ENCODE measurements at places on chromosomes 7 and 10.

- DNase-seq = no peak
Measured at GRCh38 chr10:25912866-25913265, 21.2 kb upstream of the MYO3A start.

- DNase-seq = no peak
Measured at GRCh38 chr7:126541406-126541805, 711.3 kb downstream of the GRM8 start.

GRCh38 chr10:86556933-86557649 is 35.5 kb upstream of the WAPL start:
- DNase-seq = no peak

DNA sequence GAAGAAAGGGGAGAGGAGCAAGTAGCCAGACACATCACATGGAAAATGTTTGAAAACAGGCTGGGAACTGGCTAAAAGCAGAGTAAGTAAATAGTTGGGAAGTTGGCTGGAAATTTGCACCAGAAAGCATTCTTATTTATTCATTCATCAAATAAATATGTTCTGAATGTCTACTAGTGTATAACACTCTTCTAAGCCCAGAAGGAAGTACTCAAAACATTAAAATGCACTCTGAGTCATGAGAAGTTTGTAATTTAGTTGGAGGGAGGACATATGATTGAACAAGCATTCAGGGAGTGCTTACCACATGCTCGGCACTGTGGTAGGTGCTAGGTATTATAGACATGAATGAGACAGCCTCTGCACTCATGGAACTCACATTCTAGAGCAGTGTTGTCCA is 37.0 kb upstream of the CNNM1 start:
- no peak for DNase-seq

DNA sequence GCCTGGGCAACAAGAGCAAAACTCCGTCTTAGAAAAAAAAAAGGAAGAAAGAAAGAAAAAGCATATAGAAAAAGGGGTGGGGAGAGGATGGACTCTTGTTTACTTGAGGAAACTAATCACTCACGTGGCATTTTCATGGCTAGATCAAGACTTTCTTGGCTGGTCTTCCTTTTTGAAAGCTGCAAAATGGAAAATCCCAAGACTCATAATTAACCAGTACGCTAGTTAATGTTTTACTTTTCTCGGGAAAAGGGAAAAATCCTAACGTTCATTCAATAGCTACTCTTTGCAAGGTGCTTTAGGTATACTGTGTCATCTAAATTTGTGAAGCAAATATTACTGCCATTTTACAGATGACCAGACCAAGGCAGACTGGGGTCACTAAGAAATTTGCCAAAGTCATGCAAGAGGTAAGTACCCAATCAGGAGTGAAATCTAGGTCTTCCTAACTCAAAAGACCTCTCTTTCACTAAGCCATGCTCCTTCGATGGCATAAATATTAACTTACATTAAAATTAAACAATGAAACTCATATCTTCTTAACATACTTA is 24.4 kb downstream of the NAPEPLD start:
- no peak for DNase-seq

GRCh38 chr7:99748846-99749579 is 14.0 kb upstream of the CYP3A7 start:
- DNase-seq = no peak

DNA sequence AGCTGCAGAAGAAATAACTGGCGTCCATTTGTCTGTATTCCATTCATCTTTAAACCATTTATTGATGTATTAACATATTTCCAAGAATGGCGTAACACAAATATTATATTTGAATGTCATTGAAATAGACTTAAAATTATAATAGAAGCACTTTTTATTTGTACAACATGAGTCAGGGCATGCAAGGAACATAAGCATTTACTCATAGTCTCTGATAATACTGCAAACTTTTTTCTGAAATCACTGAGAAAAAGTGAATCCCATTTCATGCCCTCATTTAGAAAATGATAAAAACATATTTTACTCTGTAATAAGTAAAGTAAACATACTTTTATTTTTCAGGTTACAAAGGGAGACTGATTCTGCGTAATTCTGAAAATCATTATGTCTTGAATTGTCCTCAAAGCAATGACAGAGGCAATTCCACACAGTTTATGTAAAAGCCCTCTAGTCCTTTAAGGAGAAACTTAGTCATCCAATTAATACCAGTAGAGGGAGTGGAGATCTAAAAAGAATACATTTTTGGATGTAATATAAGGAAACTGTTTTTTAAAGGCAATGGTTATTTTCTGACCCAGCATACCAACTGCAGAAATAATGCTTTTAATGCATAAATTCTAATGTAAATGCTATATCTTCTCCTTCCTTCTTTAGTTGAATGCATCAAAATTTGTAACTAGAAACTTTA is 58.1 kb downstream of the AGMO start:
- DNase-seq = no peak

DNA sequence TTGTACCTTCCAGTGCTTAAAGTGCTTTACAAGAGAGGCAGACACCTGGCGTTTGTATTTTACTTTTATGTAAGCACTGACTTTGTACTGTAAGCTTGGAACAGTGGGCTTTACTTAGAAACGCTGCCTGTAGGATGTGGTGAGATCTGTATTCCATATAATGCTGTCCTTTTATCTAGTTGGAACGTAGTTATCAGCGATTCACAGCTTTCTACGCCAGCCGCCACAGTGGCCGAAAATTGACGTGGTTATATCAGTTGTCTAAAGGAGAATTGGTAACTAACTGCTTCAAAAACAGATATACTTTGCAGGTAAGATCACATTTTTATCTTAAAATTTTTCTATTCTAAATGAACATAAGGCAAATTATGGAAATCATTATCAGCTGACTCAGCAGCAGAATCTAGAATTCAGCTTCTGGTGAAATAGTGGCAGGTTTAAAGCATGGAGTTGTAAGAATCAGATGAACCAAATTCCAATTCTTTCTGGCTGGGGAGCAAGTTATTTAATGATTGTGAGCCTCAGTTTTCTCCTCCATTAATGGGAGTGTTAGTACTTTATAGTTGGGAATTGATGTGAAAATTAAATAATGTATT is 91.5 kb downstream of the CUL1 start:
- no peak for DNase-seq

- no peak for DNase-seq
Measured at GRCh38 chr10:44339218-44339617, 45.7 kb downstream of the CXCL12 start.

DNA sequence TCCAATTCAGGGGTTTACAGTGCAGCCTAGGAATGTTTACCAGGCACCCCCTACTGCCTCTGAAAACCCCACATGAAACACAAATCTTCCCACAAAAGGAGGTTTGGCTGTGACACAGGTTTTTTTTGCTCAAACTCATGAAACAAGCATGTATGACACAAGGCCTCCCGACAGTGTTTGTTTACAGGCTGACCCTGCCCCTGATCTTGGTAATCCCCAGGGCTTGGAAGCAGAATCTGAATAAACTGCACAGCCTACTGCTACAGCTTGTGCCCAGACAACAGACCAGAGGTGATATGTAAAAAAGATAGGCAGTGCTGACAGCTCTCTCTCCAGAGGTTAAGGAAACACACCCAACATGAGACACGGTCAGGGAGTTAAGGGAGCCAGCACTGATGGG is 184.2 kb downstream of the KMT2E start:
- no peak for DNase-seq

DNA sequence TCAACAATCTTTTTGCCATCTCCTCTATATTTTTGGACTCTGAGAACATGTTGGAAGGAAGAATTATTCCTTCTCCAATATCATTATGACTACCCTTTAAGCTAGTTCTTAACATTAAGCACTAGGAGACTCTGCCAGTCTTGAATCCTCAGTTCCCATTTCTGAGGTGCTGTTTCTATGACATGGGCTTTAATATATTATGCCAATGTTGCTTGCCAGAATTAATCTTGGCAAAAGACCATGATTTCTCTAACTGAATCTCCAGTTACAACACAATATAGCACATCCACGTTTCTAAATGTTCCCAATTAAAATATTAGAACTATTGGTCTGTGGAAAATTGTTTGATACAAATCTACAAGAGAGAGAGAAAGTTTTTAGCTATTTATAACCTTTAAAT is 250.0 kb downstream of the HGF start:
- DNase-seq = no peak

GRCh38 chr10:60291344-60291930 is 98.2 kb downstream of the ANK3 start:
- DNase-seq = no peak

GRCh38 chr10:51000976-51001375 is 73.3 kb upstream of the PRKG1 start:
- no peak for DNase-seq

DNA sequence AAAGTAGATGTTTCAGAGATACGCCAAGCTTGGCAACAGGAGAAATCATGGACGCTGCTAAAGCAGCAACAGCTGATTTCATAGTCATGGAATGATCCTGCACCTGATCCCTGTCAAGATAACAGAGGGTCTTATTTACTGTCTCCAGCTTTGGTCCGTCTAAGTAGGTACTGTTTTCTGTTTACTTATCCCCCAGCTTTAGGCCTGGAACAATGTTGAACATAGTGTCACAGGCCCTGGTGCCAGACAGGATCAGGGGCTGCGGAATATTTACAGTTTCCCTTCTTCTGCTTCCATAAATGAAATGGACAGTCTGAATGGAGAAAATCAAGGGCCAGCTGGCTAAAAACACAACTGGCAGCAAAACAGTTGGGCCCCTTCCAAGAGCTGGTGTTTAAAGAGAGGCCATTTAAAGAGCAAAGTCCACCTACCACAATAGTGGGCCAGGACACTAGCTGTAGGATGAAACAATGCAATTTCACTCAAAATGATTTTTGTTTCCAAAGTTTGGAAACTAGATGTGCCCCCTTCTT is 2.9 kb downstream of the GPR37 start:
- no peak for DNase-seq

GRCh38 chr10:94496010-94496409 is 49.6 kb upstream of the HELLS start:
- DNase-seq = no peak

DNA sequence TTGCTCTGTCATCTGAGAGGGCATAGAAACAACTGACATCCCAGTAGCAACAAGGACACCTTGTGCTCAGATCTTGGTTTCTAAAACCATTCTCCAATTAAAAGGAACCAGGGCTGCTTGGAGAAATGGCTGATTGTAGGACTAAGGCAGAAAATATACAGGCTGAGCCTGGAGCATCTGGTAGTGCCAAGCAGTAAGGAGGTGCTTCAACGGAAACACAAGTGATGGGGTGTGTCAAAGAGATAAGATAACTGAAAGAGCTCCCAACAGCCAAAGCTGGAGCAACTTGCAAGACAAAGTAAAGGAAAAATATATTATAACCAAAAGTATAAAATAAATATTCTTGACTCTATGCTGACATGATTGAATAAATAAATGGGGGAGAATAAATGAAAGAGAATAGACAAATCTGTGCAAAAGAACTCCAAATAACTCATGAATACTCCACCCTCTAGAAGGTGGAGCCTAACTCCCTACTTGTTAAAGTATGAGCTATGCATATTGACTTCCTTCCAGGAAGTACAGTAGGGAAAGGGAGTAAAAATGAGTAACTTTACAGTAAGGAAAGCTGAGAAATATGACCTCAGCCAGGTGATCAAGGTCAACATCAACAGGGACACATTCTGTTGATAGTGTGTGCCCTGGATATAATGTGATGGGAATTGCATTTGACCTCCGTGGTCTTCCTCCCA is 162.4 kb downstream of the NOC3L start:
- DNase-seq = no peak

DNA sequence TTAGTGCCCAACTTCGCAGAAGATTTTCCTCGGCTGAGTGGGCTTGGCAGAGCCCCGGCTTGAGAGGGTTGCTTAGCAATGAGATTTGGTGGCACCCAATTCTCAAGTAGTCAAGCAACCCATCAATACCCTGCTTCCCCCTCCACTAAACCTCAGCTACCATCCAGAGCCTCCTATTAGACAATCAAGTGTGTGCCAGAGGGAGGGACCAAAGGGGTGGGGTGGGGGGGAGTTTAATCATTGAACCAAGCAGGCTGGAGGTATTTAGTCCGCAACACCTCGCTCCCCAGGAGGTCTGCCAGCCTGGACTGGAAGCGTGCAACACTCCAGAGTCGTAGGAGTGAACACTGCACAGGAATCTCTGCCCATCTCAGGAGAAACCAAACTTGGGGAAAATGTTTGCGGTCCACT is at the start of gene HKDC1:
TSS of gene HKDC1 (plus strand) at position 292 of the 411 bp plus-strand sequence. CDS start at position 396, 104 bp downstream.
- no peak for DNase-seq

DNA sequence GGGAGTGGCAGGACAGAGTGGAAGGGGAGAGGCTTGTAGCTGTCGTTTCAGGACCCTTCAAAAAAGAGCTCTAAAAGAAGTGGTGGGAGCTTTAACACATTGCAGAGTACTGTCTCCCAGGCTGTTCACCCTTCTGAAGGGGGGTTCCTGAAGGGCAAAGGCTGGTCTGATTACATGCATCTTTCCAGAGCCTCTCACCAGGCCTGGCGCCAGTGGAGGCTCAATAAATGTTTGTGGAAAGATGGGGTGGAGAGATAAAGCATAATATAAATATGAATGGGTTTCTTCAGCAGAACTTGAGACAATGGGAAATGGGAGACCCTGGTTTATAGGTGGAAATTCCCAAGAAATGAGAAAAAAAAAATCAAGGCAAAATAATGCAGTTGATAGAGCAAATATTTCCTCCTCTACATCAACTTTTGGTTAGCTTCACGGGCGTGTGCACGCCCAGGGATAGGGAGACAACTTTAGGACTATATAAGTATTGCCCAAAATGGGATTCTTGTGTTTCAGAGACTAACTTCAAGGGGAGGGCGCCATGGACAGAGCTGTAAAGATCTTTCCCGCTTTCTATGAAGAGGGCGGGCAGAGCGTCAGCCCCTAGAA is 613 bp upstream of the BUB3 start:
- DNase-seq = no peak

GRCh38 chr7:156080596-156080995 is 268.3 kb upstream of the SHH start:
- DNase-seq = no peak

GRCh38 chr7:45180084-45180986 is 22.7 kb downstream of the RAMP3 start:
- no peak for DNase-seq

DNA sequence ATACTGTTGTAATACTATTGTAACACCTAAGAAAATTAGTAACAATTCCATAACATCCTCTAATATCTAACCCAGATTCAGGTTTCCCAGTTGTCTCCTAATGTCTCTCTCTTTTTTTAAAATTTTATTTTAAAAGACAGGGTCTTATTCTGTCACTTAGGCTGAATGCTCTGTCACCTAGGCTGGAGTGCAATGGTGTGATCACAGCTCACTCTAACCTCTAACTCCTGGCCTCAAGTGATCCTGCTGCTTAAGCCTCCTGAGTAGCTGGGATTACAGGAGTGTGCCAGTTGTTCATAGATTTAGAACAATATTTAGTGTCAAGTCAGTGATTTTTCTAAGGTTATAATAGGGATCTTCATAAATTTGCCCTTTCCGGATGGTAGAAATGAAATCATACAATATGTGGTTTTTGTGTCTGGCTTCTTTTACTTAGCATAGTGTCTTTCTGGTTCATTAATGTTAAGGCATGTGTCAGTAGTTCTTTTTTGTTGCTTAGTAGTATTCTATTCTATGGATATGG is 14.7 kb downstream of the RALA start:
- DNase-seq = no peak

DNA sequence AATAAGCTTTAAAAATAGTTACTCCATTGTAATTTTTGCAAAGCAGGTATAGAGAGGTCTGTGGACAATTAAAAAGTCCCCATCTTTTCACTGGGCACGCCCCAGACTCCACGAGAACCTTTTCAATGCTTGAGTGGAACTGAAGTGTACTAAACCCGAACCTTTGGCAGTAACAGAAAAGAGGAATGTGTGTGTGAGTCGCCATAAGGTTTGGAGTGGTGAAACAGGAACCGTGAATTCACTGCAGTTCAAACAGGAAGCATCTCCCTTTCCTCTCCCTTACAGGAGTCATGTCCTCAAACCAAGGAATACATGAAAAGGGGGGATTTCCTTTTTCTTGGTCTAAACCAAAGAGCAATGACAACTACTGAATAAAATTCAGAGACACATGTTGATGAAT is 23.2 kb downstream of the NDUFB2 start:
- DNase-seq = no peak
